ENCODE measurements at places on chromosomes 2 and 18.

DNA sequence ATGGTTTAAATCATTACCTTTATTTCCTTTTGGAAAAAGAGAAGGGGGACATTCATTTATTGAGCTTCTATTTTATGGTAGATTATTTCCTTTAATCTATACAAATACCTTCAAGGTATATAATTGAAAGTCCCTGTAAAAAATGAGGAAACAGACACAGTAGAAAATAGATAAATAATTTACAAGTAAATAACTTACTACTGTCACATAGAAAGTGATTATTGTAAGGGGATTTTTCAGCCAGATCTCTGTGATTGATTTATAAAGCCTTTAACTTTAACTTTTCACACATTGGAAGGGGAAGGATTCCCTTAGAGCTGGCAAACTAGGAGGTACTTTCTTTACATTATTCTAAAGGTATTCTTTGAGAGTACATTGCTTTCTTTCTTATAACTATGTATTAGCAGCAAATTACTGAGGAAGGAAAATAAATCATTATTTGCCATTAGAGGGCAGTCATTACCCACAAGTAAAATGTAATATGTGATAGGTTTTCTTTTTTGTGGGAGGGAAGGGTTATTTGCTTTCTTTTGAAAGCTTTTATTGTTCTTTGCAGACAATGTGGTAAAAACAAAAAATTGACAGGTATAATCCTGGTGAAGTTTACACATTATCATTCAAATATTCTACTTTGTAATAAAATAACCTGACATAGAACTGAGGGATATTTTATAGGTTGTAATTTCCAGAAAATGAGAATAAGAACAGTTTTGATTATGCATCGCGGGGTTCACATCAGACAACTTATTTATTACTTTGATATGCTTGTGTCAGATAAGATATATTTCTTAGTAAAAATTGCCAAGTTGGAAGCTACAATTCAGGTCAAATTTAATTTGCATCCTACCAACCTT lies 24.8 kb upstream of the RPE start:
- peak; percentile 50 for DNase-seq

GRCh38 chr18:28890791-28891190 lies 713.9 kb upstream of the CDH2 start:
- no peak for DNase-seq

- DNase-seq: no peak
Measured at GRCh38 chr18:48828691-48829442, 121.9 kb downstream of the SMAD7 start.

- no peak for DNase-seq
Measured at GRCh38 chr2:239802185-239802649, 222.9 kb downstream of the NDUFA10 start.

GRCh38 chr2:9968553-9969497 lies 17.3 kb downstream of the GRHL1 start:
- DNase-seq: no peak

GRCh38 chr2:23241121-23241520 lies 143.9 kb upstream of the KLHL29 start:
- DNase-seq: no peak

DNA sequence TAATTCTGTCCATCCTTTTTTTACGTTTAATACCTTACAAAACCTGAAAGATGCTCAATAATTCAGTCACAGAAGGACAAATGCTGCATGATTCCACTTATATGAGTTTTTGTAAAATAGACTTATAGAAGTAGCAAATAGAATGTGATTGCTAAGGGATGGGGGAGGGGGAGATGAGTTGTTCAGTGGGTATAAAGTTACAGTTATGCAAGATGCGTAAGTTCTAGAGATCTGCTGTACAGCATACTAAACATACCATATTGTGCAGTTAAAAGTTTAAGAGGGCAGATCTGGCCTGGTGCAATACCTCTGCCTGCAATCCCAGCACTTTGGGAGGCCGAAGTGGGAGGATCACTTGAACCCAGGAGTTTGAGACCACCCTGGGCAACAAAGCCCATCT lies 78.8 kb downstream of the TET3 start:
- DNase-seq: no peak

- no peak for DNase-seq
Measured at GRCh38 chr2:227856697-227857096, 14.7 kb upstream of the DAW1 start.

- no peak for DNase-seq
Measured at GRCh38 chr2:88187927-88188326, 17.8 kb downstream of the THNSL2 start.
